ENCODE measurements at places on chromosomes 6 and 20. TPM values are rescaled to one million over a fixed set of nuclear protein-coding genes. Genes with fewer than 3 reads are reported as not detected.

RALGAPB gene
- polyA plus RNA-seq, result 34.7 TPM

OPRL1 gene
- 0.88 TPM for polyA plus RNA-seq

PDYN gene
- polyA plus RNA-seq, result not detected

HELZ2 gene
- polyA plus RNA-seq, result 4.0 TPM

OR12D3 gene
- polyA plus RNA-seq, result not detected

MDC1 gene
- polyA plus RNA-seq, result 21.0 TPM

TGM3 gene
- 0.84 TPM for polyA plus RNA-seq

RIMS4 gene
- 1.5 TPM for polyA plus RNA-seq

OR2H1 gene
- polyA plus RNA-seq, result not detected

MAS1 gene
- polyA plus RNA-seq, result under 0.01 TPM

ITPA gene
- 29.3 TPM for polyA plus RNA-seq

TFAP2A gene
- polyA plus RNA-seq, result 0.72 TPM

ECT2L gene
- polyA plus RNA-seq, result 0.20 TPM

SLC16A10 gene
- 8.2 TPM for polyA plus RNA-seq

CST7 gene
- polyA plus RNA-seq, result 1.8 TPM

FOXC1 gene
- polyA plus RNA-seq, result 5.3 TPM

ZC2HC1B gene
- not detected for polyA plus RNA-seq

HLA-G gene
- polyA plus RNA-seq, result not detected

DDO gene
- polyA plus RNA-seq, result 5.1 TPM

FNDC11 gene
- polyA plus RNA-seq, result 0.64 TPM

MOCS1 gene
- 15.4 TPM for polyA plus RNA-seq

CNBD2 gene
- 23.3 TPM for polyA plus RNA-seq

GSTA2 gene
- 2.0 TPM for polyA plus RNA-seq

TBPL1 gene
- 21.0 TPM for polyA plus RNA-seq

CST5 gene
- polyA plus RNA-seq, result 0.47 TPM

SIRPD gene
- 1.5 TPM for polyA plus RNA-seq
